Stimulated activated CD8-positive, alpha-beta memory T cell treated with anti-CD3 and anti-CD28 coated beads, Interleukin-4, amount 100 ng/mL, for 24 hours (primary cell): ENCODE measurements at places on chromosomes 2 and 18.

DNA sequence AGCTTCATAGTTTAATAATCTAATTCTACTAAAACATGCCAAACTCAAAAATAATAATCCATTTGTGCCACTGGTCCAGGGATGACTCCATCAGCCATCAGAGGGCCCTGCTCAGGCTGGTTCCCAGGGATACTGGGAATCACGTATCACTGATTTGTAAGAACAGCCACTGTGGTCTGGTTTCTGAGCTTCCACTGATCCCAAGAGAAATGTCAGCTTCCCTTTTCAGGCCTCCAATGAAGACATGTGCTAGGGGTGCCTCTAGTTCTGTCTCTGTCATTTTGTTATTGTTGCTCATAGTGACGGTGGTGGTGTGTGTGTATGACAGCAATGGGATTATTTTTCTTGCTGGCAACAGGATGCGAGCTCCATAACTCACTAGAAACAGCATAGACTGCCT lies 83.2 kb downstream of the CELF4 start:
- DNase-seq: no peak

DNA sequence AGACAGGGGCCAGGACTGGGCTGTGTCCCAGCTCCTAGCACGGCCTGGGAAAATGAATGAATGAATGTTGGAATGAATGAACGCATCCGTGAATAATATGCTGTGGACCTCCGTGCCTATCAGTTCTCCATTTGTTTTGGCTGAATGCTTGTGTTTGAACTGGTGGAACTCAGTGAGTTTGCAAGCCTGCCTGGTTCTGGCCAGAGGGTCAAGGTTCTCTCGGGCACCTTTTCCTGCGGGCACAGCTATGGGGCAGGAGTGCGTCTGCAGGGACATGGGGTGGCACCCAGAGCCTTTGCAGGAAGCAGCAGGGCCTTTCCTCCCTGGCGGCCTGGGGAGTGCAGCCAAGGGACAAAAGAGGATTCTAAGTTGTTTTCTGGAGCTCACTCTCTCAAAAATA lies 17.6 kb upstream of the PDIA6 start:
- no peak for DNase-seq

GRCh38 chr2:171391532-171391931 lies 42.3 kb downstream of the METTL8 start:
- no peak for DNase-seq

DNA sequence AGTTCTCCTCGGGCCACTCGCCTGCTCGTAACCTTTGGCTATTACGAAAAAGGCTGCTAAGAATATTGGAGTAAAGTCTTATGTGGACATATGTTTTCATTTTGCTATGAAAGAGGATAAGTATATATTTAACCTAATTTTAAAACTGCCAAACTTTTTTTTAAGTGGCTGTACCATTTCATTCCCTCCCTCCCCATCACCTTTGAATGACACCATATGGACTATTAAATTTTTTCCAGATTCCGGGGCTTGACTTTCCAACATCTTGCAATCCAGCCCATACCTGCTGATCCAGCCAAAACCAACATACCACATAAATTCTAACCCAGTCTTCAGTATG lies 31.5 kb downstream of the REEP1 start:
- no peak for DNase-seq
